Activated CD8-positive, alpha-beta T cell treated with anti-CD3 and anti-CD28 coated beads, Interleukin-2, amount 10 ng/mL, durations not matched to agents 7 days and 5 days (primary cell): ENCODE measurements at places on chromosomes 13 and 19. TPM values are rescaled to one million over a fixed set of nuclear protein-coding genes. Genes with fewer than 3 reads are reported as not detected.

NCAN gene
- not detected for total RNA-seq

GRCh38 chr19:1243768-1244692, 2.5 kb downstream of the ATP5F1D start:
- DNase-seq = peak; percentile 90
- H3K36me3 ChIP-seq = peaks cover 2% of the 10 kb centered on the region
- peak overlapping the region; percentile 88 for H3K4me3 ChIP-seq
- peaks cover 3% of the 10 kb centered on the region for H3K27me3 ChIP-seq
- H3K27ac ChIP-seq = peak overlapping the region; percentile 91

ATP7B gene
- total RNA-seq = 0.29 TPM

DNA sequence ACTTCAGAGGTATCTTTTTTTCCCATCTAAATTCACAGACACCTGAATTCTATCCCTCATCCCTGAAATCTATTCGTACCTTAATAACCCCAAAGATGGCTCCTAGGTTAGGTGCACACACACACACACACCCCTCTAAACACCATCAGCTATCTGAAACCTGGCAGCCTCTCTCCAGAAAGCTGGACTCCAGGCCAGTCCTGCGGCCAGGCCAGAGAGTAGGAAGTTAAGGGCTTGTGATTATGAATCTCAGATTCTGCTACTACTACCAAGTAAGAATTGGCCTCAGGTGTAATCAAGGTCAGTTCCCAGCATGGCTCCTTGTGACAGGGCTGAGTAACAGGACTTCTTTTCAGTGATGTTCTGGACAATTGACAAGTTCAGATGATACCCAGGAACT, 244.2 kb upstream of the SERP2 start:
- no peak for DNase-seq
- H3K4me1 ChIP-seq = no peaks in the 10 kb centered on the region
- H3K27ac ChIP-seq = no peak overlapping the region
- H3K36me3 ChIP-seq = no peaks in the 10 kb centered on the region
- peaks cover 2% of the 10 kb centered on the region for H3K27me3 ChIP-seq

ZNF382 gene
- total RNA-seq = 13.3 TPM

CYP2F1 gene
- not detected for total RNA-seq

- H3K4me3 ChIP-seq = no peak overlapping the region
- peaks cover 23% of the 10 kb centered on the region for H3K27me3 ChIP-seq
- no peak overlapping the region for H3K27ac ChIP-seq
- no peaks in the 10 kb centered on the region for H3K4me1 ChIP-seq
- no peak for DNase-seq
- no peaks in the 10 kb centered on the region for H3K36me3 ChIP-seq
Measured at GRCh38 chr13:26991508-26992181, 180.0 kb downstream of the USP12 start.

- peaks cover 27% of the 10 kb centered on the region for H3K4me1 ChIP-seq
- no peak for DNase-seq
- H3K27me3 ChIP-seq = no peaks in the 10 kb centered on the region
- peaks cover 9% of the 10 kb centered on the region for H3K36me3 ChIP-seq
Measured at GRCh38 chr13:30615866-30616541, 1.7 kb upstream of the USPL1 start.

OR7A5 gene
- not detected for total RNA-seq

GRCh38 chr19:42057846-42058245, 12.2 kb downstream of the GRIK5 start:
- H3K4me3 ChIP-seq = no peak overlapping the region
- no peak for DNase-seq
- H3K36me3 ChIP-seq = no peaks in the 10 kb centered on the region
- H3K4me1 ChIP-seq = no peaks in the 10 kb centered on the region

- H3K27ac ChIP-seq = no peak overlapping the region
- no peak overlapping the region for H3K4me3 ChIP-seq
- H3K36me3 ChIP-seq = no peaks in the 10 kb centered on the region
- peaks cover 4% of the 10 kb centered on the region for H3K27me3 ChIP-seq
- peak; percentile 45 for DNase-seq
Measured at GRCh38 chr13:97855570-97856303, 97.7 kb upstream of the IPO5 start.

PCDH17 gene
- not detected for total RNA-seq

GDF15 gene
- not detected for total RNA-seq

GRCh38 chr13:20610006-20610405, 43.0 kb downstream of the IFT88 start:
- no peak overlapping the region for H3K27ac ChIP-seq
- no peaks in the 10 kb centered on the region for H3K36me3 ChIP-seq
- H3K27me3 ChIP-seq = no peaks in the 10 kb centered on the region
- DNase-seq = no peak

NLRP9 gene
- not detected for total RNA-seq

C1QTNF9 gene
- not detected for total RNA-seq

IGSF23 gene
- total RNA-seq = not detected

DNA sequence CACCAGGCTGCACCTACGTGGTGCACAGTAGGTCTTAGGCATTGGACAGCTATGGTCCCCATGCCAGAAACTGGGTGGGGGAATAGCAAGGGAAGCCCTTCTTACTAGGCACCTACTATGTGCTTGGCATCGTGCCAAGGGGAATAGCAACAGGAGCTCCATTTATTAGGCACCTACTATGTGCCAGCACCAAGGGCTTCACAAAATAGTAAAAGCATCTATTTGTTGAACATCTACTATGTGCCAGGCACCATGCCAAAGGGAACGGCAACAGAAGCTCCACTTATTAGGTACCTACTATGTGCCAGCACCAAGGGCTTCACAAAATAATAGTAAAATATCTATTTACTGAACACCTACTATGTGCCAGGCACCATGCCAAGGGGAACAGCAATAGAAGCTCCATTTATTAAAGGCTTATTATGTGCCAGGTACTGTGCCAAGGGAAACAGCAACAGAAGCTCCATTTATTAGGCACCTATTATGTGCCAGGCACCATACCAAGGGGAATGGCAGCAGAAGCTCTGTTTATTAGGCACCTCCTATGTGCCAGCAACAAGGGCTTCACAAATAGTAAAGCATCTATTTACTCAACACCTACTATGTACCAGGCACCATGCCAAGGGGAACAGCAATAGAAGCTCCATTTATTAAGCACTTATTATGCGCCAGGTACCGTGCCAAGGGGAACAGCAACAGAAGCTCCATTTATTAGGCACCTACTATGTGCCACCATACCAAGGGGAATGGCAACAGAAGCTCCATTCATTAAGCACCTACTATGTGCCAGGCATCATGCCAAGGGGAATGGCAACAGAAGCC, 108.5 kb downstream of the PTPRS start:
- H3K27me3 ChIP-seq = peaks cover 17% of the 10 kb centered on the region
- H3K27ac ChIP-seq = no peak overlapping the region

RNF17 gene
- total RNA-seq = not detected

MAST1 gene
- 1.3 TPM for total RNA-seq

DNA sequence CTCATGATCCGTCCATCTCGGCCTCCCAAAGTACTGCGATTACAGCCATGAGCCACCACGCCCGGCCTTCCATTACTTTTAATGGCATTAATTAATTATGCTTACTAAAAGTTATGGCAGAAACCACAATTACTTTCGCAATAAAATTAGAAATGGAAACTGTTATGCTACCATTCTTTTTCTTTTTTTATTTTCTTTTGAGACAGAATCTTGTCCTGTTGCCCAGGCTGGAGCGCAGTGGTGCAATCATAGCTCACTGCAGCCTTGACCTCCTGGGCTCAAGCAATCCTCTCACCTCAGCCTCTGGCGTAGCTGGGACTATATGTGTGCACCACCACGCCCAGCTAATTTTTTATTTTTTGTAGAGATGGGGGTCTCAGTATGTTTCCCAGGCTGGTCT, 4.6 kb upstream of the BST2 start:
- no peak for DNase-seq
- no peak overlapping the region for H3K4me3 ChIP-seq
- peaks cover 31% of the 10 kb centered on the region for H3K4me1 ChIP-seq

DNA sequence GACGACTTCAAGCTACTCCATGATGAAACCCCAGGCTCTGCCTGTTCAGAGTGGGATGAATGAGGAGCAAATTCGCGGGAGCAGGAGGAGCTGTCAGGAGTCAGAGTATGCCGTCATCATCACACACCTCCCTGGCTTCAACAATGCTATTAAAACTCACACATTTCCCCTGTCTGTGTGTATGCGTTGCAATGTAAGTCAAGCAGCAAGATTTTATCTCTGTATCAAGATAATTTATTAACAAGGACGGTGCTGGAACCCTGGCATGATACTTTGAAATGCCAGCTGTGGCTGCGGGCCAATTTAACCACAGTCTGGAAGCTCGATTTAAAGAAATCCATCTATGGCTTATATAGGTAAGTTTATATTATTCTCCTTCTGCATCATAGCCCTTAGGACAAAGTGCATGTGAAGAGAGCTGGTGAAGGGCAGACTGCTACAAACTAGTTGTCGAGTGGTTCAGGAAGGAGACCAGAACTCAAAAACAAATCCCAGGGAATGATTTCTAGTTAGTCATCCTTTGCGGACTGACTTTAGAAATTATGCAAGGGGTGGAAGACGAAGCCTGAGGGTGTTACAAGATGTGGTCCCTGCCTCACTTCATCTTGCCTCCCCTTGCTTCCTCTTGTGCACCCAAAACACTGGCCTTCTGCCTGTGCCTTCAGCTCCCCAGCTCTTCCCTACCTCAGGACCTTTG, 486.5 kb downstream of the COG6 start:
- peaks cover 30% of the 10 kb centered on the region for H3K4me1 ChIP-seq
- no peak overlapping the region for H3K4me3 ChIP-seq
- H3K27ac ChIP-seq = no peak overlapping the region
- H3K36me3 ChIP-seq = no peaks in the 10 kb centered on the region
- H3K27me3 ChIP-seq = no peaks in the 10 kb centered on the region

DNA sequence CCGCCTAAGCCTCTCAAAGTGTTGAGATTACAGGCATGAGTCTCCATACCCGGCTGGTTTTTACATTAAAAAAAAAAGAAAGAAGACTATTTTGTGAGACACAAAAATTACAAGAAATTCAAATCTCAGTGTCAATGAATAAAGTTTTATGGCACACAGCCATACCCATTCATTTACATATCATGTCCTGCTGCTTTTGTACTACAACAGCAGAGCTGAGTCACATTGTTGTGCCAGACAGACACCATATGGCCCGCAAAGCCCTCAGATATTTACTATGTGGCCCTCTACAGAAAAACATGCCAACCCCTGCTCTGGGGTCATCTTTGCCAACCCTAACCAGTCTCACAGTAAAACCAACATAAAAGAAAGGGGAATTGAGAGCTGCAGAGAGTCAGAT, 5.3 kb downstream of the SMIM7 start:
- H3K4me3 ChIP-seq = no peak overlapping the region
- peaks cover 51% of the 10 kb centered on the region for H3K4me1 ChIP-seq

TGFBR3L gene
- 3.6 TPM for total RNA-seq

DNA sequence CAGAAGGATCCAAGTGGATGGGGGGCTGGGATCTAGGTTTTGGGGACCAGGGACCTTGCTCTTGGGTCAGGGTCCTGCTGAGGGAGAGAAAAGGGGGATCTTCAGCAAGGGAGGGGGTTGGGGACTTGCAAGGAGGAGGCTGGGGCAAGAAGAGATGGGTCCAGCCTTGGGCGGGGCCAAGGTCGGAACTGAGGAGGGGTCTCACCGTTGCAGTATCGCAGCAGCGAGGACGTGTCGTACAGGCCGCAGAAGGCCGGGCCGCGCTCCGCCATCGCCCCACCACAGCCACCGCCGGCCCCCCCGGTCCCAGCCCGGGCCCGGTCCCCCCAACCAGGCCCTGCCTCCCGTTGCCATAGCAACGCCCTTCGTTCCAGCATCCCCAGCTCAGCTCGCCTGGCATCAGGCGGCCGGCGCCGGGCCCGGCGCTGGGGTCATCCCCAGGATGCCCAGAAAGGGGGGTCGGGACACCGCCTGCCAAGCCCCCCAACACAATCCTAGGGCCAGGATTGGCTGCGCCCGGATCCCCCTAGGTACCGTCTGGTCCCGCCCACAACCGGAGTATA, 6.0 kb upstream of the EML2 start:
- peaks cover 3% of the 10 kb centered on the region for H3K36me3 ChIP-seq
- H3K27ac ChIP-seq = no peak overlapping the region
- H3K4me1 ChIP-seq = peaks cover 52% of the 10 kb centered on the region
- no peak for DNase-seq

DNA sequence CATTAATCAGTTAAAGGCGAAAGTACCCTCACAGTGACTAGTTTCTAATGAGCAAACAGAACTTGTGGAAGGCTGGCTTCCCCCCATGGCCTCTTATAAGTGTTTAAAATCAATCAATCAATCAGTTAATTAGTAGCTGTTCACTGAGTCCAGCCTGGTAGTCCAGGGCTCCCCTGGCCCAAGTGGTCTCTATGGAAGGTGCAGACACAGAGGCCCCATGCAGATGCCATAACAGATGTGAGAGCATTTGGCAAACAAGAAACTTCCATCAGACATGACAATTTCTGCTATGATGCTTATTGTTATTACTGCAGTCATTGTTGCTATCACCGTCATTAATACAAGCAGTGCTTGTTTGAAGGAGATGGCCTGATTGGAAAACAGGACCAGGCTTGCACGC, 179.0 kb upstream of the TSHZ3 start:
- H3K4me3 ChIP-seq = no peak overlapping the region
- H3K4me1 ChIP-seq = no peaks in the 10 kb centered on the region
- no peaks in the 10 kb centered on the region for H3K36me3 ChIP-seq
- H3K27me3 ChIP-seq = no peaks in the 10 kb centered on the region
- no peak overlapping the region for H3K27ac ChIP-seq

- no peak for DNase-seq
- peaks cover 23% of the 10 kb centered on the region for H3K4me1 ChIP-seq
- H3K4me3 ChIP-seq = no peak overlapping the region
Measured at GRCh38 chr19:15436012-15436825, 13.5 kb downstream of the WIZ start.

- H3K27ac ChIP-seq = no peak overlapping the region
- no peak for DNase-seq
- no peak overlapping the region for H3K4me3 ChIP-seq
- H3K27me3 ChIP-seq = no peaks in the 10 kb centered on the region
Measured at GRCh38 chr13:75789451-75790197, 153.5 kb downstream of the LMO7 start.

DNA sequence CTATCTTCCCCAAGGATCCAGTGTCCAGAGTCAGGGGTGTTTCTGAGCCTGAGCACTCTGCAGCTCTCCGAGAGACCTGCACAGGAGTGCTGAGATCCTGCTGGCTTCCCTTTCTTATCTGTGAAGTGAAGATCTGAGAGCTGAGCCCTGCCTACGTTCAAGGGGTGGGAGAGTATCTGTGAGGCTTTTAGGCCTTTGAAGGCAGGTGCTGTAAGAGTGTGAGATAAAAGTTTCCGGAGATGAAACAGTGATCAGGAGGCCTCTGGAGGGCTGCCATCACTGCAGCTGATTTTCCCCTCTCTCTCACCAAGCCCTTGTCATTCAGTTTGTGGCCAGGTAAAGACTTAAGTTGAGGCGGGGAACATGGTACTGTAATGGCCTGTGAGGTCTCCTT, 83.1 kb downstream of the AKAP11 start:
- H3K27ac ChIP-seq = peak overlapping the region; percentile 96
- peaks cover 39% of the 10 kb centered on the region for H3K4me1 ChIP-seq
- peaks cover 6% of the 10 kb centered on the region for H3K36me3 ChIP-seq
- no peaks in the 10 kb centered on the region for H3K27me3 ChIP-seq
- H3K4me3 ChIP-seq = peak overlapping the region; percentile 54
- DNase-seq = peak; percentile 68
